Stomach (tissue), 19 donors: ENCODE measurements at places on chromosomes 11 and 22.

DNA sequence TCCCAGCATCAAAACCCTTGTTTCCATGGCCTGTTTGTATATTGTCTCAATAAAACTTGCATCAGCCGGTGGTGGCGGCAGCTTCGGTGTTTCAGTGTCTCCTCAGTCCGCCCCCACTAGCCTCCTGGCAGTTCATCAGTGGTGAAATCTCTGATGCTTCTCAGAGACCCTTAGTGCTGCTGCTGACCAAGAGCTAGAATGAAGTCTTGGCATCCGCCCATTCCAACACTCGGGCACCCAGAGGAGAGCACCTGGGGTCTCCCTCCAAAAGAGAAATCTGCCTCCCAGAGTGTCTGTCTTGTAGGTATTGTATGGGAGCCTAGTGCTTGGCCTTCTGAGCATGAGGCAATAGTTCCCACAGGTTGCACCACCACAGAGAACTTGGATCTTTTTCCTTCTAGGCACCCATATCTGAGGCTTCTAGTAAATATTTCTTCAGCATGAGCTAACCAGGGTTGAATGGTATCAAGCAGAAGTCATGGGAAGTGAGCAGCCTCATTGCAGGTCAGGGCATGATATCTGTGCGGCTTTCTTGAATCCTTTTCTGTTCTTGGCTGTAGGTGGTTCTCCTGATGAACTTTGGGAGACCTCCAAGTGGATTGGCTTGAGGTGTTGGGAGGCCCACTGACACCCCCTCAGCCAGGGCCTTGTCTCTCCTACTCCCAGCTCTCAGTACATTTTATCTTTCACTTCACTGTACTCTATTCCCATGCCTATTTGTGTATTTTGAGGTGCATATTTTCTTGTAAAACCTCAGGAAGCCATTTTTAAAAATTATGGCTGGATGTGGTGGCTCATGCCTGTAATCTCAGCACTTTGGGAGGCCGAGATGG, 13.2 kb upstream of the AIFM3 start:
- DNase-seq: no peak

DNA sequence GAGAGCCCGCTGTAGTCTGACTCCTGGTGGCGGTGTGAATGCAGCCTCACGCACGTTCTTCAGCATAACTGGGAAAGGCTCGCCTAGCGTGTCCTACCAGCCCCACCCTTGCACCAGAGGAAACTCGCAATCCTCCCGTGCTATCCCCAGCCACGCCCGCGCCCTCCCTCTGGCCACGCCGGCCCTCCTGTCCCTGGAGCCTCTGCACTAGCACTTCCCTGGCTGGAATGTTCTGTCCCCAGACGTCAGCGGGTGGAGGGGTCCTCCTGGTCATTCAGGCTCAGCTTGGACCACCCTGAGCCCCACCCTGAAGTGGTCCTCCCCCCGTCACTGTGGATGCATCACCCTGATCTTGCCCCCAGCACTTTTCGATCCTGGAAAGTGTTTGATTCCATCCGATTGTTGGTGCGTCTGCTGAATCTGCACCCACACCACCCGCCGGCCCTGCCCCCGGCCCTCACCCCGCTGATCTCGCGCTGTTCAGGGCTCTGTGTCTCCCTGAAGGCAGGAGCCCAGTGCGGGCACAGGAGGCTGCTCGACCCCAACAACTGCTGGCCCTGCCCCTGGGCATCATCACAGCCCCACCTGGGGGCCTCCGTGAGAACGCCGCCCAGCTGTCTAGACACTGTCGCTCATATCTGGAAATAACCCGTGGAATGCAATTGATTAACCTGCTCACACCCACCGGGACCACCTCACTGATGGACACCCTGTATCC, 437.0 kb downstream of the TBC1D22A start:
- no peak for DNase-seq

DNA sequence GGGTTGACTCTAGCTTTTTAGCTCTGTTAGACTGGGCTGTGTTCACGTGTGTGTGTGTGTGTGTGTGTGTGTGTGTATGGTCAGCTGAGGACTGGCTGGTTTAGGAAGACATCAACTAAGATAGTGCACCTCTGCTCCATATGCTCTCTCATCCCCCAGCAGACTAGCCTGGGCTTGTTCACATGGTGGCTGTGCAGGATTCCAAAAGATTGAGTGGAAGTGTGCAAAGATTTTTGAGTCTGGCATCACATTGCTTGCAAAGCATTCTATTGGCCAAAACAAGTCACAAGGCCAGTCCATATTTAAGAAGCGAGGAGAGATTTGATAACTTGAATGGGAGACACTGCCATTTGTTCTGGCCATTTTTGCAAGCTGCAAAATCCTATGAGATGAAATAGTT, 79.7 kb upstream of the C11orf87 start:
- DNase-seq: no peak

DNA sequence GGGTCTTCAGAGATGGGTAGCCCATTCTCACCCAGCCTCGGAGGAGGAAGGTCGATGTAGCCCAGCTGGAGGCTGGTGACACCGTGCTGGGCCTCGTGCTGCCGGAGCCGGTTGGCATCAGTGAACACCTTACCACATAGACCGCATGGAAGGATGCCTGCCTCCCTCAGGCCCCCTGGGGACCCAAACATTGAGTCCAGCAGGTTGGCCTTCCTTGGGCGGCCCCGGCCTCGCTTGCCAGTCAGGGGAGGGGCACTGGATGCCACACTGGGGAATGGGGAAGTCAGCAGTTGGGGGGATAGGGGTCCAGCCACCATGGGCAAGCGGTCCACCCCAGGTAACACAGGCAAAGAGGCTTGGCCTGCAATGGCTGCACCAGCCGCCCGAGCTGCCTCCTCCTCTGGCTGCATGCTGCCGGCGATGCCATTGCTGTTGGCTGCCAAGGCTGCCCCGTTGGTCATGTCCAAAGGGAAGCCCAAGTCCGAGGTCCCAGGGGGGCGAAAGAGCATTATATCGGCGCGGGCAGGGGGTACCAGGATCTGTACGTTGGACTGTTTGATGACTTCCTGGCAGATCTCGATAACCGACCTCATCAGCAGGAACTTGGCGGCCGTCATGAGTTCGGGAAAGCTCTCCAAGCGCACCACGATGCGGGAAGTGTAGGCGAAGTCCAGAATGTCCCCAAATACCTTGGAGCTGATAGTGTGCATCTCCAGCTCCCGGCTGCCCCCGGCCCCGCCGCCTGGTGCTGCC, 1.4 kb downstream of the PATZ1 start:
- peak; percentile 83 for DNase-seq

GRCh38 chr11:18748766-18749365, 22.9 kb upstream of the IGSF22 start:
- DNase-seq: no peak

GRCh38 chr11:106077609-106078455, at the start of gene AASDHPPT:
TSS of gene AASDHPPT (plus strand) at chr11:106077662. CDS start at chr11:106077711, 49 bp downstream.
- peak; percentile 34 for DNase-seq

GRCh38 chr11:69382131-69383128, 88.5 kb downstream of the MYEOV start:
- DNase-seq: peak; percentile 60

GRCh38 chr11:45546366-45546765, 119.1 kb downstream of the CHST1 start:
- DNase-seq: no peak

DNA sequence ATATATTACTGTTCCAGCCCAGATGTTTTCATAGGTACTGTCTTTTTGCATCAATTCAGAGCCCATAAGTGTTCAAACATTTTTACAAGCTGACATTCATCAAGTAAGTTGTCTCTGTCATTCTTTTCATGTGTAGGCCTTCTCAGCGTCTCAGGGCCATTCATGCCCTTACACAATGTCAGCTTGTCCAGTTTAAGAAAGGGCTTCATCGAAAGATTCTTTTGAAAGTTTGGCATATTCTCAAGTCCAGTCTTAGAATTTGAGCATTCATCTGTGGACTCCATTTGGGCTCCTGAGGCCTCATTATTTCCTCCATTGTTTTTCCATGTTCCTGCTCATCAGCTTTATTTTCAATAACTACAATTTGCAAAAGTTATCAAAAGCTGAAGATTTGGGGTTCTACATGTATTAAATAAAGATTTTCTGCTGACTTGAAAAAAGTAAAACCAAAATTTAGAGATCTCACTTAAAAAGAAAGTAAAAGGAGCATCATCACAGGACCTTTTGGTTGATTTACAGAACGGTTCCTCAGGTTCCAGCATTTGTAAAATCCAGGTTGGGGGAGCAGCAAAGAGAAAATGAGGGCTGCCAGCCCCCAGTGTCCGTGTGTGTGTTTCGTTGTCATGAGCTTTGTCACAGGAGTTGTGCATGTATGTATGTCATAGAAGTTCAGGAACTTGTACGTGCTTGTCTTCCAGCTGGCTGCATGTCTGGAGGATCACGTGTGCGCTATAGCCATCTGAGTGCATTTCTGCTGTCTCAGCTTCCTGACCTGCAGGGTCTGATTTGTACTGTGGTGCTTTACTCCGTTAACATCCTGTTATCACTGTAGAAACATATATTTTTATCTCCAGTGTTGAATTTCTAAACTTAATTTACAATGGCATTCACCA, 15.6 kb downstream of the MOV10L1 start:
- DNase-seq: no peak

DNA sequence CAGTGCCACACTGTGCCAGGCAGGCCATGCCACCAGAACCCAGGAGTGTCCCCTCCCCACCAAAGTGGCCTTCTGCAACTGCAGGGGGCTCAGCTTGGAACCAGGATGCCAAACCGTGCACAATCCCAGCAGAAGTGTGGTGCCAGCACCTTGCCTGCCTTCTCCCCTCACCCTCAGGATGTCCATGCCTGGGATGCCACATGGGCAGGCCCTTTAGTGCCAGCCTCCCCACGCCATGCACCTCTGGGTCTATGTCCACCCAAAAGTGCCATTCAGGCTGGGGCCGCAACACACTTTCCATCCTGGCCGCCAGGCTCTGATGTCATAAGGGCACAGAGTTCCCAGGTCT, 8.7 kb upstream of the TBC1D22A start:
- DNase-seq: no peak

DNA sequence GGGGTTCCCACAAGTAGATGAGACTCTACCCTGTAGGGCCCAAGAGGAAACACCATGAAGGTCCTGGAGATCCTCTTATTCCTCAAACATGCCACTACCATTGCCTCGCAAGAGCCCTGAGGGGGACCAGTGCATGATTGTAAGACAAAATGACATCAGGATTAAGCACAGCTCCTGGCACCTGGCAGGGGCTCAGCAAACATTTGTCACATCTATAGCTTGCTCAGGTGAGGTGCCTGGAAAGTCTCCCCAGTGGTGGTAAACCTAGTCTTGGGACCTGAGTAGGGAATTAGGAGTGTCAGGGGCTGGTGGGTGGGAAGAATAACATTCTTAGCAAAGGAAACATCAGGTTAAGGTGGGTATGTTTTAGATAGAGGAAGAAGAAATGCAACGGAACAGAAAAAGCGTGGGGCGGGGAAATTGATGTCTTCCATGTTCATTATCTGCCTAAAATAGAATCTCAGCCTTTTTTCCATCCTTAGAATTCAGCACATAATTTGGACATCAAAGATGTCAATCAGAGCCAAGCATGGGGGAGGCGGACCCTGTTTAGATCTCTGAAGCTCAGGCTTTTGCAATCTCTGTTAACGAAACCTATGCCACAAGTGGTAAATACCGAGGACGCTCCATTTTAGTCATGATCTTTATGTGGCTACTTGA, 924 bp downstream of the YPEL1 start:
- DNase-seq: no peak

DNA sequence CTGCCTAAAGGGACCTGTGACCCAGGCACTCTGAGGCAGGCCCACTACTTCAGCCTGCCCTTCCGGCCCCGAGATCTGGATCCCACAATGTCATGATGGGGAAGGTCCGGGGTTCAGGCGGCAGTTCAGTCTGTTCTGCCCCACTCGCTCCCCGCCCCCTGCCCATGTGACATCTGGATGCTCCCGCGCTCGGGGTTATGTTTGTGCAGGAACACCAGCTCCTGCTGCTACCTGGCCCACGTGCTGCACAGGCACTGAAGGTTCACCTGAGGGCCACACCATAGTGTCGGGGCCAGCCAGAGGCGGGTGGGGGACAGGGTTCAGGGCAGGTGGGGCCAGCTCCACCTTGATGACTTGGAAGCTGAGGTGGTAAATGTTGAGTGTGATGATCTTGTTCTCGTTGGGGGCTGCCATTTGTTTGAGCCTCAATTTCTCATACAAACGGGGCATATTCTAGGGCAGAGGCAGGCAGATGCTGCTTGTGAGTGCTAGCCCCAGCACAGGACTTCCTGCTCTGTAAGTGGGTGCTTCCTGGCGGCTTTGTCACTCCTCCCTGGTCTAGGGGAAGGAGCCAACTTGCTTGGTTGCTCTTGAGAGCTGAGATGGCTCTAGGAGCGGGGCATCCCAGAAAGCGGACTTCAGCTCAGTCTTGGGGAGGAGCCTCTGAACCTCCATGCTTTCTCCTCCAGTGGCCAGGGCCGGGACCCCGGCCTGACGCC, 4.4 kb upstream of the SIPA1 start:
- no peak for DNase-seq

- DNase-seq: peak; percentile 68
Measured at GRCh38 chr22:39514373-39514973, 5.9 kb upstream of the ATF4 start.

DNA sequence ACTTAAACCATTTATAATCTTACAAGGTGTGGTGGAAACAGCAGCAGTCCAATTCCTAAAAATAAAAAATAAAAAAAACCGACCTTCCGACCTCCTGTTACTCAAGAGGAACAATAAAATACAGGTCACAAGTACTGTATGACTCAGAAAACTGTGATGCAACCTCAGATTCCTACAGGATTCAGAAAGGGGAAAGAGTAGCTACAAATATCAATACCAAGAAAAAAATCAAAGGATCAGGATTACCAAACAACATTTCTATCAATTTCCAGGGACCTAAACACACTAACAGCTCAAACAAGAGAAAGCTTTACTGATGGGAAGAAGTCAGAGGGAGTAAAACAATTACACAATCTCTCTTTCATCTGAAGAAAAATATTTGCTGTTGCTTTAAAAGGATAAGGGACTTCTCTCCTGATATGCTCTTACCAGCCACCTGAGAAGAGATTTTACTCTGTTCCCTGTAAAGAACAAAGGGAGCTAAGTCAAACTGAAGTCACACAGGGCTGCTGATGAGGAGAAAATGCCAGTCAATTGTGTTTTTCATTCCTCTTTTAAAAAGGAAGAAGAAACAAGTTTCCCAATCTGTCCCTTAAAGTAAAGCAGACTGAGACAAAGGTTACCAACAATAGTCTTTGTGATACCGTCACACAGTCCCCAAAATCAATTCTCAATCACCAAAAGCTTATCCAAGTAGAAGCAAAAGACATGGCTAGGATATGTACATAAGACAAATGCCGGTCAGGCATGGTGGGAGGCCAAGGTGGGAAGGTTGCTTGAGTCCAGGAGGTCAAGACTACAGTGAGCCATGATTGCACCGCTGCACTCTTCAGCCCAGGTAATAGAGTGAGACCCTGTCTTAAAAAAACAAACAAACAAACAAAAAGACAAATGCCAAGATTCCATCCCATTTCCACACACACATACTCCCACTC, 39.3 kb downstream of the AMBRA1 start:
- peak; percentile 67 for DNase-seq

GRCh38 chr11:123392431-123392830, 37.6 kb upstream of the GRAMD1B start:
- DNase-seq: no peak
